IPS DF 6.9 (cell line): ENCODE measurements at places on chromosomes 1 and 21.

- no peak overlapping the region for H3K27ac ChIP-seq
- H3K4me1 ChIP-seq = peaks cover 1% of the 10 kb centered on the region; the same call in 1 of the 2 replicates
- H3K4me3 ChIP-seq = no peak overlapping the region
These were observed 25.0 kb downstream of the CRYAA start for GRCh38 chr21:43193651-43194302.

DNA sequence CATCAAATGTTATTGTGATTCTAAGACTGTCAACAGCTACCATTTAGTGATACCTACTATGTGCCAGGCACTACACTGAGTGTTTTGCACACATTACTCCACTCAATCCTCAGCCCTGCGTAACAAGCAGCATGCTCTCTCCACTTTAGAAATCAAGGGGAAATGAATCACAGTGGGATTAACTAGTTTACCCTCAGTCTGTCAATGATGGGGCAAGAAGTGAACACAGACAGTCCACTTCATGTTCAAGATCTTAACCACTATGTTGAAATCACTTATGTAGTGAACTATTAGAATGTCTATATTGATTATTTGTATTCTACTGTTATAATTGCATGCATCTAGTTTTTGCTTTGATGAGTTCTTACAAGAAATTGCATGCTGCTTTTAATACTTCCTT is 165.3 kb downstream of the LTN1 start:
- no peak overlapping the region for H3K4me3 ChIP-seq
- no peak overlapping the region for H3K27ac ChIP-seq
- DNase-seq = no peak
- H3K4me1 ChIP-seq = no peaks in the 10 kb centered on the region
- H3K27me3 ChIP-seq = no peaks in the 10 kb centered on the region

DNA sequence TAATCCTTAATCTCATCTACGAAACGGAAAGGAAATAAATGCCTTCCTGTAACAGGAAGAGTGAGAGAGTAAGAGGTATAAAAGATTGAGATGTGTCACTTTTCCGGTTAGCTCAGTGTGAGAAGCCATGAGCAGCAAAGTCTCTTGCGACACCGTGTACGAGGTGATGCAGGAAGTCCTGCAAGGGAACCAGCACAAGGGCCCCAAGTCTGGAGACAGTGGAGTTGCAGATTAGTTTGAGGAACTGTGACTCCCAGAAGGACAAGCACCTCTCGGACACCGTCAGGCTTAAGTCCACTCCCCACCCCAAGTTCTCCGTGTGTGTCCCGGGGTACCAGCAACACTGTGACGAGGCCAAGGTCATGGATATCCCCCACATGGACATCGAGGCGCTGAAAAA is 592.3 kb upstream of the ADGRL2 start:
- no peak overlapping the region for H3K27ac ChIP-seq
- no peak for DNase-seq
- H3K4me1 ChIP-seq = no peaks in the 10 kb centered on the region; the same call in 1 of the 2 replicates
- H3K27me3 ChIP-seq = no peaks in the 10 kb centered on the region
- no peak overlapping the region for H3K4me3 ChIP-seq

- DNase-seq = no peak
- H3K27ac ChIP-seq = no peak overlapping the region
These were observed 92.1 kb downstream of the NIBAN1 start for GRCh38 chr1:184881941-184882913.

- H3K36me3 ChIP-seq = no peaks in the 10 kb centered on the region
- no peaks in the 10 kb centered on the region for H3K27me3 ChIP-seq
- peak; percentile 13 for DNase-seq
- H3K4me1 ChIP-seq = peaks cover 2% of the 10 kb centered on the region; the same call in 1 of the 2 replicates
- H3K27ac ChIP-seq = no peak overlapping the region
- no peak overlapping the region for H3K4me3 ChIP-seq
These were observed 121.4 kb downstream of the TGFBR3 start for GRCh38 chr1:91764471-91765115.

- H3K36me3 ChIP-seq = no peaks in the 10 kb centered on the region
- H3K27me3 ChIP-seq = no peaks in the 10 kb centered on the region
- no peak for DNase-seq
- no peak overlapping the region for H3K4me3 ChIP-seq
These were observed 223.8 kb downstream of the KCNH1 start for GRCh38 chr1:210910020-210910575.

DNA sequence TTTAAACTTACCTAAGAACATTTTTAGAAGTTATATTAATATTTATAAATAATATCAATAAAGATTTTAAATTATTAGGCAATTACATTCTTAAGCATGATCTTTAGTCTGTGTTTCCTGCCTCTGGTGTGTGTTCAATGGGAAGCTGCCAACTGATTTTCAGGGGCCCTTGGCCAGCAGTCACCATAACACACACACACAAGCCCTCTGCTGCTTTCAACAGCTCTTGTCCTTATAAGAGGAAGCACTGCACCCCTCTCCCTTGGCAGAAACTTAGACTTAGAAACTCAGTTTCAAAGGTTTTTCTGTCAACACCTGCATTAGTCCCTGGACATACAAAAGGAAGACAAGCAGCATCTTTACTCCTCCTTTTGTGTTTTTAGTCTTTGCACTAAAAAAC is 81.4 kb downstream of the VAV3 start:
- H3K4me1 ChIP-seq = no peaks in the 10 kb centered on the region
- no peak overlapping the region for H3K27ac ChIP-seq
- H3K27me3 ChIP-seq = no peaks in the 10 kb centered on the region

DNA sequence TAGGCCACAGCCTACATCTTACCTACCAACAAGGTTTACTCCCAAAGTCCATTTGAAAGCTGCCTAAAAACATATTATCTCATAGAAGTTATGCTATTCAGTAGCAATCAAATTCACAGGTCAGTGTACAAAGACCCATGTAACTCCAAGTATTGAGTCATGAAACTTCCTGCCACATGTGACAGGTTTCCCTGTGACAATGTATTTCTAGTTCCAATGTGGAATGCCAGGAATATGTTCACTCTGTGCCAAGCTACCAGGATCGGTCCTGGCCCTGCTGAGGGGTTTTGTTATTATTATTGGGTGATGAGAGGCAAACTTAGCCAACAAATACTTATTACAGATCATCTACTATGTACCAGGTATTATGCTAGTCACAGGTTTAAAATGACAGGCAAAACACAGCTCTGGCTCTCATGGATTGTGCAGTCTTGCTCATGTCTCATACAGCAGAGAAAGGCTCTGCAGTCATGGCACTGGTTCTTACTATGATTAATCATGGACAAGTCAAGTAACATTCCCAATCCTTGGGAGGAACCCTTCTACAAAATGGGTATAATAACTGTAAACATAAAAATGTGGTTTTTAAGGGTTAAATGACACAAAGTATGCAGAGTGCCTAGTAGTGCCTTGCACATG is 22.5 kb downstream of the DPH5 start:
- H3K4me1 ChIP-seq = no peaks in the 10 kb centered on the region
- DNase-seq = no peak
- H3K4me3 ChIP-seq = no peak overlapping the region
- H3K27ac ChIP-seq = no peak overlapping the region
- no peaks in the 10 kb centered on the region for H3K27me3 ChIP-seq

DNA sequence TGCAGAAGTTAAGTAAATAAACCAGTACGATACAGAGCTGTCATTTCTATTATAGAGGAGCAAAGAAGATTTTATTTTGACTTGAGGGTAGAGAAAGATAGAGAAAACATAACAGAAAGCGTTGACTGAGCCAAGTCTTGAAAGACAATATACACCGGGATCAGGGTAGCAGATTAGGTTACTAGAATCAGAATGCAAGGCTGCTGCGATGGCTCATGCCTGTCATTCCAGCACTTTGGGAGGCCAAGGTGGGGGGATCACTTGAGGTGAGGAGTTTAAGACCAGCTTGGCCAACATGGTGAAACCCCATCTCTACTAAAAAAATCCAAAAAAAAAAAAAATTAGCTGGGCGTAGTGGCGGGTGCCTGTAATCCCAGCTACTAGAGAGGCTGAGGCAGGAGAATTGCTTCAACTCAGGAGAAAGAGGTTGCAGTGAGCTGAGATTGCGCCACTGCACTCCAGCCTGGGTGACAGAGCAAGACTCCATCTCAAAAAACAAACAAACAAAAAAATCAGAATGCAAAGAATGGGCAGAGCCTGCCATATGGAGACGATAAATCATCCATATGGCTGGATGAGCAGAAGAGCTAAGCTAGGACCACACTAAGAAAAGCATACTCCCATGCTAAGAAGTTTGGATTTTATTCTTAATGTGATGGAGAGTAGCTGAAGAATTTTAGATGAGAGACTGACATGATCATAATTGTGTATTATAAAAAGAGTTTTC is 9.9 kb upstream of the ABCD3 start:
- no peaks in the 10 kb centered on the region for H3K36me3 ChIP-seq
- no peaks in the 10 kb centered on the region for H3K4me1 ChIP-seq
- no peak overlapping the region for H3K27ac ChIP-seq
- DNase-seq = no peak
- no peak overlapping the region for H3K4me3 ChIP-seq

- H3K27me3 ChIP-seq = no peaks in the 10 kb centered on the region
- no peaks in the 10 kb centered on the region for H3K4me1 ChIP-seq
- no peak overlapping the region for H3K27ac ChIP-seq
- H3K36me3 ChIP-seq = no peaks in the 10 kb centered on the region; the same call in 1 of the 2 replicates
- no peak overlapping the region for H3K4me3 ChIP-seq
- no peak for DNase-seq
These were observed 17.1 kb downstream of the SPRTN start for GRCh38 chr1:231355171-231355570.

DNA sequence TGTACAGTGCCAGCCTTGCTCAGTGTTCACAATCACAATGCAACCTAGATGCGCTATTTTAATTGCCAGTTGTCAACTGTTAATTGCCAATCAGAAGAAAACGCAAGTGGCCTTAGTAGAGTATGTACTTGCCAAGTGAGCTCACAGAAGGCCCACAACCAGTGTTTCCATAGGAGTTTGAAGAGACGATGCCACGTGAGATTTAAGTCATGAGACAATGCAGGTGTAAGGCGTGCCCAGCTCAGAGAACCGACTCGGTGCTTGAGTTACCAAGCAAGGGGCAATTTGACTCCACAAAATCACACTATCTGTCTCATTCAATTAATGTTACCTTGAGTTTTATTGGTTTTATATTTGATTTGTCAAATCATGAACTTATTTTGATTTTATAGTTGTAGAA is 65.6 kb downstream of the TEX35 start:
- no peak for DNase-seq
- H3K27me3 ChIP-seq = no peaks in the 10 kb centered on the region
- H3K4me1 ChIP-seq = no peaks in the 10 kb centered on the region; the same call in none of the 2 replicates
- no peak overlapping the region for H3K4me3 ChIP-seq
- H3K36me3 ChIP-seq = no peaks in the 10 kb centered on the region

- no peak overlapping the region for H3K4me3 ChIP-seq
- peaks cover 24% of the 10 kb centered on the region for H3K36me3 ChIP-seq
- no peaks in the 10 kb centered on the region for H3K4me1 ChIP-seq
- no peak overlapping the region for H3K27ac ChIP-seq
- no peak for DNase-seq
These were observed 4.0 kb downstream of the FBLIM1 start for GRCh38 chr1:15762546-15762945.

DNA sequence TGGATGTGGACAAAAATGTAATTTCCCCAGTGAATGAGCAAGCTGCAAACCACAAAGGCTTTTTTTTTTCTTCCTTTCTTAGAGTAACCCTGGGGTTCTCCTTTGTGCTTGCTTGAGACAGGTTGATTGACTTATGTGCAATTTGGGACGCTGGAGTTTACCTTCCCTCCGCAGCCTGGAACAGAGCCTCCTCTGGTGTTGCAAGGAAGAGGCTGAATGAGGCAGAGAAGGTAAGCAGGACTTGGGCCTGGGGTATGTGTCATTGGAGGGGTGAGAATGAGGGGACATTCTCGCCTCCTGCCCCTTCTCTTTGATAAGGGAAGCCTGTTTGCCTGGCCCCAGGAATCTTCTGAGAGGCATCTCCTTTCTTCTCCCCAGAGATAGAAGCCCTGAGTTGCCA is 49.8 kb downstream of the NFASC start:
- H3K27ac ChIP-seq = no peak overlapping the region
- H3K4me3 ChIP-seq = no peak overlapping the region
- no peaks in the 10 kb centered on the region for H3K36me3 ChIP-seq
- no peaks in the 10 kb centered on the region for H3K27me3 ChIP-seq

DNA sequence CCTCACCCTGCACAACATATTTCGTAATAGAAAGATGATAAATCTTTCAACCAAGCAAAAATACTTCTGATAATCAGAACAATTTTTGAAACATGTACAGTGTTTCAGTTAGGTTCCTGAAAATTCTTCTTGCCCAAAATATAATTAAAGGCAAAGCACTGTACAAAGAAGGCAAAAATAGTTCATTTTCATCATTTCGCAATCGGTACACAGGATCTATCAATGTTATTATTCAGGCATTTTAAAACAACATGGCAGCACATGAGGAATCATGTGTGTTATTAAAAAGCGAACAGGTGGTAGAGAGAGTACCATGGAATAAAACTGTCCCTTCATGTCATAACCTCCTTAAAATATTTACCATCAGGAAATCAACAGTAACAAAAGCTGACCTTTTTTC is 356.9 kb downstream of the DPYD start:
- H3K36me3 ChIP-seq = no peaks in the 10 kb centered on the region
- no peak overlapping the region for H3K27ac ChIP-seq
- H3K4me1 ChIP-seq = no peaks in the 10 kb centered on the region
- H3K4me3 ChIP-seq = no peak overlapping the region
- DNase-seq = no peak
- H3K27me3 ChIP-seq = no peaks in the 10 kb centered on the region

DNA sequence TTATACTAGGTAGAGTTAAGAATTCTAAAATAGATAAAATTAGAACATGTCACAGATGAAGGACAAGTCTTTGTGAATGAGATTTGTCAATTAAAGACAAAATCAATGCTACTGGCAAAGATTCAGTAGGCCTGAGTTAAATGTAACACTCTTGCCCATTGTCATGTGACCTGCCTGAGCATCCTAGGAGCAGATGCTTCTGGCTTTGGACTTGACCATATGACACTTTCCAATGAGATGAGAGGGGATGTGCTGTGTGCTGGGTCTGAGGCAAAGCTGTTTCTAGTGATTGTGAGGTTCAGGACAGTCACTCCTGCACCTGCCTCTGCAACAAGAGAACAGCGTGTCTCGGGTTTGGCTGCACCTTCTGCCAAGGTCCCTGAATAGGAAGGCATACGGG is 144.9 kb downstream of the HIVEP3 start:
- no peaks in the 10 kb centered on the region for H3K27me3 ChIP-seq
- no peak overlapping the region for H3K4me3 ChIP-seq
- H3K4me1 ChIP-seq = no peaks in the 10 kb centered on the region
- H3K27ac ChIP-seq = no peak overlapping the region

GRCh38 chr1:42955311-42956063 is 3.2 kb downstream of the SLC2A1 start:
- no peak for DNase-seq
- no peak overlapping the region for H3K27ac ChIP-seq
- H3K27me3 ChIP-seq = no peaks in the 10 kb centered on the region
- no peak overlapping the region for H3K4me3 ChIP-seq
- H3K4me1 ChIP-seq = peaks cover 8% of the 10 kb centered on the region; the same call in 1 of the 2 replicates
- peaks cover 20% of the 10 kb centered on the region; the same call in 1 of the 2 replicates for H3K36me3 ChIP-seq

- no peak overlapping the region for H3K4me3 ChIP-seq
- H3K4me1 ChIP-seq = no peaks in the 10 kb centered on the region
- no peaks in the 10 kb centered on the region for H3K27me3 ChIP-seq
- no peak overlapping the region for H3K27ac ChIP-seq
These were observed 75.0 kb upstream of the BCAR3 start for GRCh38 chr1:93756657-93757056.

GRCh38 chr1:170471398-170472053 is 60.4 kb upstream of the GORAB start:
- no peak overlapping the region for H3K4me3 ChIP-seq
- no peaks in the 10 kb centered on the region for H3K36me3 ChIP-seq
- no peaks in the 10 kb centered on the region for H3K4me1 ChIP-seq
- no peaks in the 10 kb centered on the region for H3K27me3 ChIP-seq
- H3K27ac ChIP-seq = no peak overlapping the region

GRCh38 chr21:36575306-36575705 is 95.4 kb upstream of the CLDN14 start:
- H3K27ac ChIP-seq = no peak overlapping the region
- no peaks in the 10 kb centered on the region for H3K27me3 ChIP-seq
- H3K36me3 ChIP-seq = no peaks in the 10 kb centered on the region
- DNase-seq = no peak
- no peaks in the 10 kb centered on the region for H3K4me1 ChIP-seq
